ENCODE measurements at places on chromosomes 1 and 21.

DNA sequence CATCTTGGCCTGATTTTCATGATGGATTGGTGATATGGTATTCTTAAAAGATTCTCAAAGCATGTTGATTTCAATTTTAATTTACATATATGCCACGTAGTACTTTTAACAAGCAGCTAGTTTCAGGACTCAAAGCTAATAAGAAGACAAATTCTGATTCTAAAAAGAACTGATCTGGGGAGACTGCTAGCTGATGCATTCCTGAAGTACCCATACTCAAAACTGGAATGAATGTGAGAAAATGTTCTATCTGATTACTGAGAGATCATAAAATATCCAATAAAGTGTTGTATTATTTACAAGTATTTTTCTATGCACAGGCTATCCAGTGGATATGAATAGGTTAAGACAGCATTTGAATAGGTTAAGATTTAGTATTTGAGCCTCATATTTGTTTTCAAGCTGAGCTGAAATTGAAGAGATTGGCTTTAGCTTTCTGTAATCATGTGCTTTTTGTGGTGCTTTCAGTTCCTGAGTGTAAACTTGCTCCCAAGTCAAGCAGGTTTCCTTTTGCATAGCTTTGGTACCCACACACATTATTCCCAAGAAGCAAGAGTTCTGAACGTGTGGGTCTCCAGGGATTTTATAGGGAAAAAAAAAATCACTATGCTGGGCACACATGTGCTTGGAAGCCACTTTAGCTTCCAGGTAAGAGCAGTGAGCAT lies 114.1 kb downstream of the VPS13D start:
- no peak for DNase-seq

DNA sequence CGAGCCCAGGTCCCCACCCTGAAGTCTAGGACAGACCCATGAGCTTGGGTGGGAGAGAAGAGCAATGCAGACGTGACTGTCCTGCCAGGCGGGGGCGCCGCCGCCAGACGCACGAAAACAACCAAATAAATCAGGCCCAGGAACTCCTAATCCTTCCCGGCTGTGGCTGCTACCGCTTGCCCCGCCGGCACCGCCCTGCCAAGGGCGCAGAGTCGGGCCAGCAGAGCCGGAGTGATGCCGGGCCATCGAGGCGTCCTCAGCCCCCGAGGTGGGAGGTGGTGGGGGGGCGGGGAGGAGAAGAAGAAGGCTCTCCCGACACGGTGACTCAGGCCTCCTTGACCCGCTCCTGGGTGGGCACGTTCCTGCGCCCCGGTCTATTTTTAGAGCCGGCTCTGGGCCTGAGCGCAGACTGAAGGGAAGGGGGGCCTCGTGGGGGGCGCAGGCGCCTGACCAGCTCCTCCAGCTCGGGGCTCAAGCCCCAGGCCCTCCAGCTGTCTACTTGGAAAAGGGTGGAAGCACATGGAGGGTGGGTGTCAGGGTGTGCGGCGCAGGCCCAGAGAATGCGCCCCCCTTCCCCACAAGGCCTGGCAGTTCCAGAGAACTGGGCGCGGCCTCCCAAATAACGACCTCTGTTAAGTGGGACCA lies 10.7 kb upstream of the COL16A1 start:
- DNase-seq: peak; percentile 18

- DNase-seq: no peak
Measured at GRCh38 chr1:61343734-61344420, 261.5 kb downstream of the NFIA start.

DNA sequence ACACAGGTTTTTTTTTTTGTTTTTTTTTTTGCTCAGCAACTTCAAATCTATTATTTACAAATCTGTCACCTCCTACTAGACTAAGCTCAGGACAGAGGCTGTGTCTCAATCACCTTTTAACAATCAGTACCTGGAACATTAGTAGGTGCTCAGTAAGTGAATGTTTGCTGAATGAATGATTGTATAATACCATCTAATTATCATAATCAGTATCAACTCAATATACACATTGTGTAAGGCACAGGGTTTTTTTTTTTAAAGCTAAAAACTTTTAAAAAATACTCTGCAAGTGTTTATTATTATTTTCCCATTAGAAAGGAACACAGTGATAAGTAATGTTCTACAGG lies 9.2 kb downstream of the ERRFI1 start:
- no peak for DNase-seq

- DNase-seq: no peak
Measured at GRCh38 chr21:43343992-43344886, 82.7 kb downstream of the SIK1 start.

DNA sequence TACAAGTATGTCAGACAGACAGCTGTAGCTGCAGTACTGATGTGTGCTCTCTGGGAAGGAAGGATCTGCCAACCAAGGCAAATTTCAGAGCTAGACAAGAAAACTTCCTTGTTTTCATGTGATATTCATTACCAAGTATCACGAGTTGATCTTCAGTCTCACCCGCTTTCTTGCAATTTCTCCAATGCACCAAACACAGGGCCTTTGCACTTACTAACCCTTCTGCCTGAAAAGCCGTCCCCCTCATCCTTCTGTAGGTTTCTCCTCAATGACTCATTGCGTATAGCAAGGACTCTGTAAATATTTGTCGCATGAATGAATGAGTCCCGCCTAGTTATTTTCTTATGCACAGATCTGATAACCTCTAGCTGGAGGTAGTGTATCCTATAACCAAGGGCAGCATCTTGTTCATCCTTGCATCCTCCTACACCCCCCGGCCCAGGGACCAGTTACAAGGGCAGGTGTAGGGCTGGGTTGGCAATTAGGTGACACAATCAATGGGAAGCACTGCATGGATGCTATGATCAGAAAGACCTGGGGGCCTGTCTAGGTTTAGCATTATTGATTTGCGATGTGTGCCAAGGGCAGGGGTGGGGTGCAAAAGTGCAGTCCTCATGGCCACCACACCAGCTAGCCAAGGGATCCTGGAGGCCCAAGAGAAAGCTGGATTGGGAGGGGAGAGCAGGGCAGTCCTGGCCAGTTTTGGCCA lies 51.4 kb upstream of the GPR157 start:
- no peak for DNase-seq

DNA sequence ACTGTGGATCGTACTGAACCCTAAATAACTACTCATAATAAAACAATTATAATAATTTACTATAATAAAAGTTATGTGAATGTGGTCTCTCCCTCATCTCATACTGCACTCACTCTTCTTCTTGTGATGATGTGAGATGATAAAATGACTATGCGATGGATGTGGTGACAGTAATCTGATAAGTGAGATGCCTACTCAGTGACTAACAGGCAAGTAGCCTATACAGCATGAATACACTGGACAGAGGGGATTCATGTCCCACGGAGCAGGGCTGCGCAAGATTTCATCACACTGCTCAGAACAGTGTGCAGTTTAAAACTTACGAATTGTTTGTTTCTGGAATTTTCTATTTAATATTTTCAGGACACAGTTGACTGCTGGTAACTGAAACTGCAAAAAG lies 304.0 kb downstream of the DUSP10 start:
- no peak for DNase-seq

All from stimulated activated CD4-positive, alpha-beta T cell treated with anti-CD3 and anti-CD28 coated beads, Interleukin-1b, Interleukin-23, amount 100 ng/mL, for 4 hours (primary cell).